ENCODE measurements at places on chromosomes 11 and 22.

DNA sequence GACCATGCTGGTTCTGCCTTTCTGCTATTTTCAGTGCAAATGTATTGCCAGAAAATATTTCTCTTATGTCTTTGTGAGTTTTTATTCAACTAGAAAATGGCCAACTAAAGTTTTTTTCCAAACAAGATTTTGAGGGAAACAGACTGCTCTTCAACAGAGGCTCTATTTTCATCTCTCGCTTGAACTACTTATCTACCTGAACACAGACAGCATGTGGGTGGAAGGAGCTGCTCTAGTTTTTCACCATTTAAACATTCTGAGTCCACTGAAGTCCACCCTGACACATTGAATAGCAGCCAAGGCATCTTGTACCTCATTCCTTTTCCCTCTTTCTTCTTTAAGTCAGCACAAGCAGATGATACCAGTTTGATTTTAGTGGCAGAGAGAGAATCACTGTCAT, 9.8 kb upstream of the OR9I1 start:
- no peak for DNase-seq

DNA sequence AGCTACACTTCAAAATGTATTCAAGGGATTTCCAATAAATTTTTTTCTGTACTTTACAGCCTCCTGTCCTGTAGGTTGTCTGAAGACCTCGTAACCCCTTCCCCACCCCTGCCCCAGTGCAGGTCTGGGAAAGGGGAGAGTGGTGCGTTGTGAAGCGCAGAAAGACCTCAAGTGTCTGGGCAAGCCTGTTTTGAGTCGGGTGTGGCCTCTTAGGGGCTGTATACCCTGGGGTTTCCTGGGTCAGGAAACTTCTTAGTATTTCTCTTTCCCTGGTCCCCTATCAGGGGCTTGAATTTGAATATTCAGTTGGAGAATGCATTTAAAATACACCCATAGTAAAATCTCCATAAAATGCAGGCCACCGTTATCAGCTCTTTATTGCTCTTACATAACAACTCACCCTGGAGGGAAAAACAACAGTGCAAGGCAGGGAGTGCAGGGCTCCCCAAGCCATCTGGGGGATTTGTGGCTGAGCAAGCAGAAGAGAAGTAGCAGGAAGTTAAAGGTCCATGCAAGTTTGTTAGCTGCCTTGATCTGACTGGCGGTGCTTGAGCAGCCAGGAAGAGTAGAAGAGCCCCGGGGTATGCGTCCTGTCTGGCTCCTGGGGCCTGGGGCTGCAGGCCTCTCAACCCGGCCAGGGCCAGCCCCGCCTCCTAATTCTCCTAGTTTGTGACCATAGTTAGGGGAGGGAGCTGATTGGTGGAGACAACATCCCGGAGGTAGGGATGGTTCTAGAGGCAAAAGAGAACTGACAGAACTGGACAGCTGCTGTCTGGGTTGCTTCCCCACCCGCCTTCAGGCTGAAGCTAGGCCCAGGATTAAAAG, 25.7 kb downstream of the ARHGAP1 start:
- no peak for DNase-seq

DNA sequence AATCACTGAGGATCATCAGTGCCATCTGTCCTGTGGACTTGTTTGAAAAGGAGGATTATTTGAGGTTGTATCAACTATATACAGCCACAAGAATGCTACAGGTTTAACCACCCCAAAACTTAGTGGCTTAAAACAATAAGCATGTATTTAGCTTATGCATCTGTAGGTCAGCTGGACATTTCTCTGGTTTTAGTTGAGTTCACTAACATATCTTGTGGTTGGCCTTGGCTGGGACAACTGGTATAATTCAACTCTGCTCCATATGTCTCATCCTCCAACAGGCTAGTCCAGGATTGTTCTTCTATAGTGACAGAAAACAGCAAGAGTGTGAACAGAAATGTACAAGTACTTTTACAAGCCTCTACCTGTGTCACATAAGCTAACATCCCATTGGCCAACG, 49.9 kb upstream of the SOX6 start:
- no peak for DNase-seq

DNA sequence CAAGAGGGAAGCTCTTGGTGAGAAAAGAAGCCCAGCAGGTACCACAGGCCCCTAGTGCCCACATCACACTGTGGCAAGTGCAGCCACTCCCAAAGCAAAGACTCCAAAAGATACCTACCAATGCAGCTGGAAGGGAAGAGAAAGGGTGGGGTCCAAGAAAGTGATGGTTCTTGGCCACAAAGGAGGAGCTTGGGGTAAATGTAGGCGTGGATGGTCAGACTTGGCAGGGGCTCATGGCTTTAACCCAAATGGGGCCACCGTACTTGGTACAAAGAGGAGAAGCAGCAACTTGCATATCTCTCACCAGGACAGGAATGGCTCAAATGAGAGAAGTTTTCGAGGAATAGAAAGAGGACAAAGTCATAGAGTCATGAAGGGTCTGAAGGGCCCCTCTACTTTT, 4.8 kb downstream of the MAP3K11 start:
- no peak for DNase-seq

DNA sequence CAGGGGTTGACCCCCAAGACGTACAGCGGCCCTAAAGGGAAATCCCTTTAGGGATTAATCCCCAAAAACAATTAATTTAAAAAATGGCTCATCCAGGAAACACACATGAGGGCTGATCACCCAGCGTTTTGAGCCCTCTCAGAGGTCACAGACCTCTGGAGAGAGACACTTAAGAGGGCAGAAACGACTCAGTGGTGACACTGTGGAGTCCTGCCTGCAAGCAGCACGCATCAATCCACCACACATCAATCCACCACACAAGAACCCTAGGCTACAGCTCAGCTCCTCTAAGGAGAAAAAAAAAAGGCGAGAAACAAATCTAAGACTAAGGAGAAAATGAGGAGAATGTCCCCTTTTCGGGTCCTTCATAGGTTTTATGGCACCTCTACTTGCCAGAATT, 12.5 kb upstream of the SELENOH start:
- no peak for DNase-seq

DNA sequence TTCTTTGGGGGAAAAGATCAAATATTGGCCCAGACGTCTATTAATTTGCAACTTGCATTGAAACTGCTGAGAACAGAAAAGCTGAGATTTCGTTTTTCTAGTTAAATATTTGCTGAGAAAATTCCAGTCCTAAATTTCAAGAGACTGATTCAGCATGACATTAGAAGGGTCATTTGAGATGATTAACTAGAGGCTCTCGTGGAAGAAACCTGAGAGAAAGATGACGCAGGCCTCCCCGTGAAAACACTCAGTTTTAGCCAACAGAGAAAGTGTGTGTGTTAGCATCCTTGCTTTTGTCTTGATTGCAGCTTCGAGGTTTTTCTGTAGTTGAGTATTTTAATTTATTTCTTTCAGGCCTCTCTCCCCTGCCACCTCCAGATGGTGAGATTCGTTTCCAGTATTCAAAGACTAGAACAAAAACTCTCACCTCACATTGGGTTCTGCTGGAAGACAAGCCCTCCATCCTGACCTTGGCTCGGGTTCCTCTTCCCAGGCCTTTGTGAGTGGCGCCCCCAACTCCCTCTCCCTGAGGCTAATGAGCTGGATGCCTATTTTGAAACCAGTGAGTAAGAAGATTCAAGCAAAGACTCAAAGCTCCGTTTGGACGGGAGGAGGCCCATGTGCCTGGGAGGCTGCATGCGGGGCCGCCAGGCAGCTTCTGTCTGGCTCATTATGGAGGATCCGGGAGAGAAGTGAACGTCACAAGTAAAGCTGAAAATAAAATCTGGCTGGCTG, 52.4 kb downstream of the CELSR1 start:
- DNase-seq, result no peak

GRCh38 chr11:59807047-59807610, 3.4 kb downstream of the MRPL16 start:
- DNase-seq, result no peak
